ENCODE measurements at places on chromosomes 7 and 10. TPM values are rescaled to one million over a fixed set of nuclear protein-coding genes. Genes with fewer than 3 reads are reported as not detected.

DNA sequence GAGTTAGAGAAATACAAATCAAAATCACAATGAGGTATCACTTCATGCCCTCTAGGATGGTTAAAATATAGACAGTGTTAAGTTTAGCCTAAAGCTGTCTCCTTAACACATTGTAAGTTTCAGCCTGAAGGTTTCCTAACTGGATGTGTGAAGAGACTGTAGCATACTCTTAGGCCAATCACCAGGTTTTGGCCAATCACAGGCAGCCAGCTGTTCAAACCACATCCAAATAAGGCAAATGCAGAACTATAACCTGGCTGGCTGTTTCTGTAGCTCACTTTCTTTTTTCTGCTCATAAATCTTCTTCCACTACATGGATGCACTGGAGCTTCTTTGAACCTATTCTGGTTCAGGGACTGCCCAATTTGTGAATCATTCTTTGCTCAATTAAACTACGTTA is 19.7 kb downstream of the ESYT2 start:
- DNase-seq: no peak

The LIPM gene
- not detected for total RNA-seq

GRCh38 chr7:31873816-31874597 is 187.0 kb downstream of the PPP1R17 start:
- DNase-seq: no peak

GRCh38 chr7:4331711-4332110 is 350.4 kb upstream of the FOXK1 start:
- DNase-seq: no peak

- DNase-seq: peak; percentile 24
Measured at GRCh38 chr7:151925446-151926335, 30.6 kb upstream of the GALNTL5 start.

GRCh38 chr10:24360282-24361127 is 151.6 kb downstream of the KIAA1217 start:
- DNase-seq: peak; percentile 82

DNA sequence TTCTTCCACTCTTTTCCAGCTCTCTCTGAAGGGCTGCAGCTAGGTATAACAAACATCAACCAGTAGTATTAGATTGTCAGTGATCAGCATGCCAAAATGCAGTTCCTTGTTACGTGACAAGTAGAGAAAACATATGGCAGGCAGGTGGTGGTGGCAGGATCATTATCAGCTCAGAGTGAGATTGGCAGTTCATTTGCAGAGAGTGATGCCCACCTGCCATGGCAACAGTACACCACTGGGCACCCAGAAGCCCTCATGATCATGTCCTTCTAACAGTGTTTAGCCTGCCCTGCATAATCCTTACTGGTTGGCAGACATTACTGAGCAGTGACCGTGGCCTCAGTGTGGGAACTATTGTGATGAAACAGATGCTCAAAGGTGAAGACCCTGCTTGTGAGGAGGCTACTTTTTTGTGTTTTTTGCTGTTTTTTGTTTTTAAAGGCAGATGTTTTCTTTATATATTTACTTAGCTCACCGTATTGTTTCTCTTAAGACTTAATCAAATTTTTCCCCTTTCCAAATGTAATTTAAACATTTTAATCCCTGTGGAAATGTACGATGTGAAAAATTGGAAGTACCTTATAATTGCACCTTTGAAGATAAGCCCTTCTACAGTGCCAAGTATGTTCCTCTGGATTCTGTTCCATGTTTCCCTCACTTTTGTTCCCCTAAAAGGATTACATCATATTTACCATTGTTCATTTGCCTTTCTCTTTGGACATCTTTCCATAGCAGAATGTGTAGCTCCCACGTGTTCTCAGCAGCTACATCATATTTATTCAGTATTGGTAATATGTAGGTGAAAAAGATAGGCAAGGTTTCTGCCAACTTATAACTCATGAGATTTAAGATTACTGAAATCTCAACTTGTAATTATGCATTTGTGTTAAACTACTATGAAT is 179.6 kb downstream of the SND1 start:
- no peak for DNase-seq

- peak; percentile 47 for DNase-seq
Measured at GRCh38 chr7:100091411-100092181, 2.8 kb downstream of the COPS6 start.

DNA sequence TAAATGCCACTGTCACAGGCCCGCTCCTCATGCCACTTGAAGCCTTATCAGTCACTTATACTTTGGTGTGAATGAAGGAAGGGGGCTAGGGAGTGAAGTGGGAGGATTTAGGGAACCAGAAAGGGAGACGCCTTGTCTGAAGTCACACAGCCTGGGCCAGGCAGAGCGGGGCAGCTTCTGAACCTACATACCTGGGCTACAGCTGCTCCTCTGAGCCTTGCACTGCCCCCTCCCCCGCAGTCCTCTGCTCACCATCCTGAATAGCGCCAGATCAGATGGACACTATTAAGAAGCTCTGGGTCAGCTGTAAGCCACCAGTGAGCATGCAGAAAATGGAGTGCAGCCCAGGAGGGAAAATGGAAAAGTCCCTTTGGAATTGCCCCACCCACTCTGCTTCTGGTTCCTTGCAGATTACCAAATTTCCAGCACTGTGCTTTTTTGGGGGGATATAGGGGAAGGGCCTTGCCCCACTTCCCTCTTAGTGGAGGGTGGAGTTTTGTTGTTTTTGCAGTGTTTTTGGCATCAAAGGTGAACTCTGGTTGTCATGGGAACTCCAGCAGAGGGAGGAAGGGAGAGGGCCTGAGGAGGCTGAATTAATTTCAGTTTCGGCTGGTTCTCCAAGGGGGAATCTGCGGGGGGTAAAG is 35.0 kb upstream of the ADCYAP1R1 start:
- DNase-seq: no peak

The MARVELD1 gene
- total RNA-seq: 66.3 TPM

- no peak for DNase-seq
Measured at GRCh38 chr7:94311515-94311914, 83.2 kb upstream of the COL1A2 start.

The TRIL gene
- total RNA-seq: 0.32 TPM

GRCh38 chr10:9299966-9300365 is 1245.5 kb downstream of the GATA3 start:
- DNase-seq: no peak

The TCERG1L gene
- not detected for total RNA-seq

The UFSP1 gene
- total RNA-seq: 6.7 TPM

DNA sequence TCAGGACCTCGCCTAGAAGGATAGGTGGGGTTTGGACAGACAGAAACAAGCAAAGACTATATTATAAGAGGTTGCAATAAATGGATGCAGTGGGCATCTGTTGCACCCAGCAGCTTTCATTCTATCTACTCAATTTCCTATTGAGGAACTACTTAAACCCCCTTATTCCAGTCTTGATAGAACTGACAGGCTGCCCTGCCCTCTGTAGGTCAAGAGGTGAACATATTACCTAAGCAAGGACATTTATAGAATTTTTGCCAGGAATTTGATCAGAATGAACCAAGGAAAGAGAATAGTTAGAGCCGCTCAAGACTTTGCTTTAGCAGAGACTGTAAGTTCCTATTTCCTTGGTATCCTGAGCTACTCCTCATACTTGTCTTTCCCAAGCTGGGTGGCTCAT is 9.5 kb downstream of the VTI1A start:
- no peak for DNase-seq

- DNase-seq: no peak
Measured at GRCh38 chr7:64849924-64850499, 53.1 kb upstream of the ZNF273 start.

- DNase-seq: no peak
Measured at GRCh38 chr7:102908676-102909075, 4.1 kb upstream of the LRRC17 start.

DNA sequence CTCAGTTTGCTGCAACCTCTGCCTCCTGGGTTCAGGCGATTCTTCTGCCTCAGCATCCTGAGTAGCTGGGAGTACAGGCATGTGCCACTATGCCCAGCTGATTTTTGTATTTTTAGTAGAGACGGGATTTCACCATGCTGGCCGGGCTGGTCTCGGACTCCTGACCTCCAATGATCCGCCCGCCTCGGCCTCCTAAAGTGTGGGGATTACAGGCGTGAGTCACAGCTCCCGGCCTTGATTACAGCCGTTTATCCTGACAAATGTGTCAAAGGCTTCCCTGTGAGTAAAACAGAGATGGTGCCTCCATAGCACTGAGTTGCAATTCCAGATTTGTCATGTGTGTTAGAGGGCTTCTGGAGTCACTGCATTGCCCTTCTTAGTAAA is 273.7 kb downstream of the CCDC3 start:
- peak; percentile 43 for DNase-seq

The OR9A2 gene
- not detected for total RNA-seq

The PIK3AP1 gene
- not detected for total RNA-seq

- DNase-seq: peak; percentile 24
Measured at GRCh38 chr7:116164552-116165306, 45.6 kb upstream of the TES start.

The FEZF1 gene
- total RNA-seq: not detected

GRCh38 chr10:73968098-73968521 is 29.8 kb upstream of the VCL start:
- DNase-seq: peak; percentile 30

DNA sequence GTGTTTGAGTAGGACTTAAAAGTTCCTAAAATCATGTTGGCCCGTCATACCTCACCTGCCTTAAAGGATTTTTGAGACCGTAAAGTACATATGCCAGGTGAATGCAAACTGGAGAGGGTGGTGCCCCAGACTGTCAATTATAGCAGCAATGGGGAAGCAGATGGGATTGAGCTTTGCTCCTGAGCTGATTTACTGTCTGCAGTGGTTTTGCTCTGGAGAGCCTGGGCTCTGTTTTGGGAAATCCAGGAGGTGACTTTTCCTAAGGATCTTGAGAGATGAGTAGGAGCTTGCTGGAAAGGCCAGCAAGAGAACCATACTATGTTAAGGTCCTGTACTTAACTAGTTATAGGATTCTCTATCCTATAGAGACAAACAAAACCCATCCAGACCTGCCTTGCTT is 43.0 kb downstream of the COL13A1 start:
- DNase-seq: no peak

The MRLN gene
- not detected for total RNA-seq

The CPN1 gene
- total RNA-seq: not detected

- DNase-seq: no peak
Measured at GRCh38 chr7:73431041-73431835, 2.3 kb upstream of the FZD9 start.

The TSPAN12 gene
- 2.0 TPM for total RNA-seq
